ENCODE measurements at places on chromosomes 12 and 14.

DNA sequence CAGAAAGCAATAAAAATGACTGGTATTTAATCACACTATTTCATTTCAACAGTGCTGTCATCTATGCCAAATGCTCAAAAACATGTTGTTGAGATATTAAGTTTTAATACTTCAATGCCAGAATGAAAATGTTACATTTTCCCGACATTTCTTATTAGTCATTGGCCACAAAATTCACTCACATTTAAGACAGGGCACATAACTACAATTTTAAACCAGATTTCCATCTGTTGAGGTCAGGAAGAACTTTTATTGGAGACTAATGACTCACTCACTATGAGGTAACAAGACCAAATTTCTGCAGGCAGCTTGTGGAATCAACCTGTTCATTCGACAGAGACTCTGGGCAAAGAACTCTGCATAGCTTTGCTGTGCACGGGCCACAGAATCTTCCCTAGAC is 36.8 kb downstream of the PPTC7 start:
- DNase-seq: no peak
- H3K36me3 ChIP-seq: no peaks in the 10 kb centered on the region
- no peak overlapping the region for H3K4me3 ChIP-seq
- peaks cover 35% of the 10 kb centered on the region for H3K4me1 ChIP-seq
- no peaks in the 10 kb centered on the region for H3K27me3 ChIP-seq

- no peak for DNase-seq
Observed at GRCh38 chr14:104176611-104177010, 38.2 kb downstream of the KIF26A start.

DNA sequence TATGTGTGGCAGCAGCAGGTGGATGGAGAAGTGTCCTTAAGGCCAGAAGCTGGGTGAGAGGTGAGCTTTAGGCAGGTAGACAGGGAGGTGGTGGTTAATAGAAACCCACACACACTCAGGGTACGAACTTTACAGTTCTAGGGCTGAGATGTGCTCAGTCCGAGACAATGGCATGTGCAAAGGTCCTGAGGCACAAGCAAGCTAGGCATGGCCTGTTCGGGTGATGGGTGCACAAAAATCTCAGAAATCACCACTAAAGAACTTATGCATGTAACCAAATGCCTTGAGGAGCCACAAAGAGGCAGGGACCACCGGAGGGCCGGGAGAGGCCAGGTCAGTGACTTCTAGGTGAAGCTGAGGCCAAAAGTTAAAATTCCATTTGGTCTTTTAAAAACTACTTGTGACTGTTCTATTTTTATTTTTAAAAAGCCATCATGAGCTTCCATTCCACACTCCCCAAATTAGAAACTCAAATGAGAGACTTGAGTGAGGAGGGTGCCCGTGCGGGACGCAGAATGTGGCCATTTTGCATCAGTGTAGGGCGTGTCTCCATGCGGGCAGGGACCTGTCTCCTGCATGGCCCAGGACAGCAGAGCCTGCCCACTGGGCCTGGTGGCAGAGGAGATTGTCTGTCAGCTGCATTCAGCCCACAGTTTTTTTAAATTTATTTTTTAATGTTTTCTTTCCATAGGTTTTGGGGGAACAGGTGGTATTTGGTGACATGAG is 4.0 kb downstream of the RFLNA start:
- H3K27ac ChIP-seq: no peak overlapping the region
- H3K4me1 ChIP-seq: no peaks in the 10 kb centered on the region
- H3K36me3 ChIP-seq: no peaks in the 10 kb centered on the region

DNA sequence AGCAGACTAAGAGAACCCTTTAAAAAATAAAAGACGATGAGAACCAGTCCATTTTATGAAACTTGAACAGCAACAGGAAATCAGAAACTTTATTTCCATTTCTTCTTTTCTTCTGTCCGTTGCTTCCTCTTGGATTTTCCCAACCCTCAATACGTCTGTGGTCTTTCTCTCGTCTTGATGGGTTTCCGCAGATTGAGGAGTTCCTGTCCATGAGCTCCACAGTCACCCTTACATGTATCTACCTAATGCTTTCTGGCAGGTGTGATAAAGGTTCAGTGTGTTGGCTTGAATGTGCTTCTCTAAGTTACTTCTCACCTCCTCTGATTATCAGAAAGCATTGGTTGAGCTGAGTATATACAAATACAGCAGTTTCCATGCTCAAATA is 110.0 kb downstream of the ETV6 start:
- peaks cover 4% of the 10 kb centered on the region for H3K36me3 ChIP-seq
- DNase-seq: no peak
- no peaks in the 10 kb centered on the region for H3K27me3 ChIP-seq
- no peaks in the 10 kb centered on the region for H3K4me1 ChIP-seq

- no peaks in the 10 kb centered on the region for H3K36me3 ChIP-seq
- H3K4me3 ChIP-seq: no peak overlapping the region
- no peak for DNase-seq
Observed at GRCh38 chr14:37232907-37233481, 35.3 kb downstream of the MIPOL1 start.

- H3K36me3 ChIP-seq: no peaks in the 10 kb centered on the region
- no peaks in the 10 kb centered on the region for H3K4me1 ChIP-seq
- no peaks in the 10 kb centered on the region for H3K27me3 ChIP-seq
Observed at GRCh38 chr14:89088530-89088929, 264.1 kb downstream of the TTC8 start.

- no peaks in the 10 kb centered on the region for H3K27me3 ChIP-seq
- H3K4me1 ChIP-seq: no peaks in the 10 kb centered on the region
- no peak for DNase-seq
- no peaks in the 10 kb centered on the region for H3K36me3 ChIP-seq
- no peak overlapping the region for H3K4me3 ChIP-seq
- no peak overlapping the region for H3K27ac ChIP-seq
Observed at GRCh38 chr12:70963081-70963660, 42.6 kb upstream of the PTPRR start.

- no peak overlapping the region for H3K27ac ChIP-seq
- peaks cover 7% of the 10 kb centered on the region for H3K27me3 ChIP-seq
- DNase-seq: no peak
- no peak overlapping the region for H3K4me3 ChIP-seq
- peaks cover 14% of the 10 kb centered on the region for H3K4me1 ChIP-seq
- H3K36me3 ChIP-seq: no peaks in the 10 kb centered on the region
Observed at GRCh38 chr12:85277191-85277590, 2.8 kb upstream of the ALX1 start.

DNA sequence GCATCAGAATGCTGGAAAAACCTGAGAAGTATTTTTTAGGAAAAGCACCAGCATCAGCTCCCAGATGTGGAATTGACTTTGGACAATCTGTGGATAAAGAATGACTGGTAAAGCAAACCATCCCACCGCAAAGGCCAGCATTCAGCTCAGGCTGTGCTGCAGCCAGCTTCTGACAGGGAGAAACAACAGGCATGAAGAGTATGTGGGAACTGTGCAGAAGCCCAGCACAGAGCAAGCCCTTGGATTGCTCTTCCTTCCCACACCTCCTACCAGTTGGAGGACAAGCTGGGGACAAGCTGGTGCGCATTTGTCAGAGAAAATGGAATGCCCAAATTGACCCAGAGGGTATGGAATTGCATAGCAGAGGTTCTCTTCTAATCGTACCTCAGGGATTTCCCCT is 228.1 kb downstream of the ANO2 start:
- H3K4me1 ChIP-seq: no peaks in the 10 kb centered on the region
- H3K4me3 ChIP-seq: no peak overlapping the region
- H3K27me3 ChIP-seq: no peaks in the 10 kb centered on the region
- DNase-seq: no peak
- H3K27ac ChIP-seq: no peak overlapping the region

GRCh38 chr12:73384592-73384991 is 1112.4 kb downstream of the TRHDE start:
- no peak for DNase-seq
- H3K27ac ChIP-seq: peak overlapping the region; percentile 38
- no peak overlapping the region for H3K4me3 ChIP-seq

GRCh38 chr12:124371970-124372555 is 77.2 kb downstream of the RFLNA start:
- H3K36me3 ChIP-seq: no peaks in the 10 kb centered on the region
- H3K4me1 ChIP-seq: peaks cover 30% of the 10 kb centered on the region
- no peaks in the 10 kb centered on the region for H3K27me3 ChIP-seq
- no peak for DNase-seq
- no peak overlapping the region for H3K27ac ChIP-seq
- no peak overlapping the region for H3K4me3 ChIP-seq

DNA sequence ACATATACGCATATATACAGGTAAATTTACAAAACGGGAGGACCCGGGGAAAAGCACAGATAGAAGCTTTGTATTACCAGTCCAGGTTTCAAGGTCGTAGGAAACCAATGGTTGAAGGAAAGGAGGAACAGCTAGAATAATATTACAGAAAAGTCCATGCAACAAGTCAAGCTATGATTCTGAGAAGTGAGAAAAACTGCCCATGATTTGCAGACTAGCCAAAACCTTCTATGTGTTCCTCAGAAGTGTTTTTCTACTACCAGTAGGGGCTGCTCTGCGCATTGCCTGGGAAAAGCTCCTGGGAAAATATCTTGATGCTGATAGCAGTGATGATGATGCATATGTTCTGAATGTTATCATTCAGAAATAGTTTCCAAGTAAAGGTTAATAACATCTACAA is 2.2 kb downstream of the PDZRN4 start:
- no peak for DNase-seq
- no peaks in the 10 kb centered on the region for H3K4me1 ChIP-seq
- H3K4me3 ChIP-seq: no peak overlapping the region
- H3K36me3 ChIP-seq: no peaks in the 10 kb centered on the region

DNA sequence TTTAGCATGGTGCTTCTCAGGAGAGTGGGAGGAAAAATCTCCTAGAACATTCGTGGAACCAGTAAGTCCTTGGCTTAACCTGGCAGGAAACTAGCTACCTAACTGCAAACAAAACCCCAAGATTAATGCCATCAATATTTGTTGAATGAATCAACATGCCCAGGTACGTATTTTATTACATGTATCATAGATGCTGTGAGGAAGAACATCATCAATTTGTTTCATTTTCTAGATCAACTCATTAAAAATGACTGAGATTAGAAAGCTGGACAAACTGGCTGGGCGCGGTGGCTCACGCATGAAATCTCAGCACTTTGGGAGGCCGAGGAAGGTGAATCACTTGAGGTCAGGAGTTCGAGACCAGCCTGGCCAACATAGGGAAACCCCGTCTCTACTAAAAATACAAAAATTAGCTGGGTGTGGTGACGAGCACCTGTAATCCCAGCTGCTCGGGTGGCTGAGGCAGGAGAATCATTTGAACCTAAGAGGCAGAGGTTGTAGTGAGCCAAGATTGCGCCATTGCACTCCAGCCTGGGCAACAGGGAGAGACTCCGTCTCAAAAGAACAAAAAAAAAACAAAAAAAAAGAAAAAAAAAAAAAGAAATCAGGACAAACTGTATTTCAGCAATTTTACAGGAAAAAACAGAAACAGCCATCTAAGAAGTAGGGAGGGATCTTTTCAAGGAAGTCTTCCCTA is 88.7 kb downstream of the NTN4 start:
- H3K27ac ChIP-seq: no peak overlapping the region
- H3K36me3 ChIP-seq: no peaks in the 10 kb centered on the region
- H3K27me3 ChIP-seq: no peaks in the 10 kb centered on the region
- no peak overlapping the region for H3K4me3 ChIP-seq
- DNase-seq: no peak

DNA sequence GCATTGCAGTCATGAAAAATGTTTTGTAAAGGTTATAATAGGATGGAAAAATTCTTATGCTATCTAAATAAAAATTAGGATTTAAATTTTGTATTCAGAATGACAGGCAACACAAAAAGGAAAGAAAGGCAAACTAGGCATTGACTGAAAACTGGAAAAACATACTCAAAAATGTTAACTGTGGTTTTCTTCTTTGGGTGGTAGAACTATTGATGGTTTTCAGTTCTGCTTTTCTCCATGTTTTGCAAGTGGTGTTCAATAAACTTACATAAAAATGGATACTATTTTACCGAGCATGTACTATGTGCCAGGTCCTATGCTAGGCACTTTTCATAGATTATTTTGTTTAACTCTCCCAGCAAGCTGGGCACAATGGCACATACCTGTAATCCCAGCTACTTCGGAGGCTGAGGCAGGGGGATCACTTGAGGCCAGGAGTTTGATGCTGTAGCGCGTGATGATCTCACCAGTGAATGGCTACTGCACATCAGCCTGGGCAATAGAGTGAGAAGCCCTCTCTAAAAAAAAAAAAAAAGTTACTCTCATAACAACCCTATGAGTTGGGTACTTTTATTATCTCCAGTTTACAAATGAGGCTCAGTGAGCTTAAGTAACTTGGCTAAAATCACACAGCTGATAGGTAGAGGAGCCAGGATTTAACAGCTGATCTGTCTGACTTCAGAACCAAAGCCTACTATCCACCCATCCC is 26.3 kb upstream of the TCP11L2 start:
- H3K27ac ChIP-seq: no peak overlapping the region
- no peaks in the 10 kb centered on the region for H3K36me3 ChIP-seq
- no peak overlapping the region for H3K4me3 ChIP-seq
- no peak for DNase-seq
- H3K27me3 ChIP-seq: no peaks in the 10 kb centered on the region

- peaks cover 1% of the 10 kb centered on the region for H3K4me1 ChIP-seq
- H3K27ac ChIP-seq: no peak overlapping the region
- no peaks in the 10 kb centered on the region for H3K27me3 ChIP-seq
- no peak for DNase-seq
Observed at GRCh38 chr14:103692159-103692558, 23.1 kb downstream of the XRCC3 start.

- H3K4me3 ChIP-seq: no peak overlapping the region
- no peaks in the 10 kb centered on the region for H3K27me3 ChIP-seq
- no peaks in the 10 kb centered on the region for H3K4me1 ChIP-seq
- H3K36me3 ChIP-seq: no peaks in the 10 kb centered on the region
Observed at GRCh38 chr14:78005325-78005724, 164.8 kb upstream of the NRXN3 start.

- no peak for DNase-seq
- H3K27ac ChIP-seq: no peak overlapping the region
- H3K36me3 ChIP-seq: no peaks in the 10 kb centered on the region
- no peaks in the 10 kb centered on the region for H3K27me3 ChIP-seq
- no peaks in the 10 kb centered on the region for H3K4me1 ChIP-seq
Observed at GRCh38 chr14:29227631-29228030, 461.0 kb downstream of the FOXG1 start.

DNA sequence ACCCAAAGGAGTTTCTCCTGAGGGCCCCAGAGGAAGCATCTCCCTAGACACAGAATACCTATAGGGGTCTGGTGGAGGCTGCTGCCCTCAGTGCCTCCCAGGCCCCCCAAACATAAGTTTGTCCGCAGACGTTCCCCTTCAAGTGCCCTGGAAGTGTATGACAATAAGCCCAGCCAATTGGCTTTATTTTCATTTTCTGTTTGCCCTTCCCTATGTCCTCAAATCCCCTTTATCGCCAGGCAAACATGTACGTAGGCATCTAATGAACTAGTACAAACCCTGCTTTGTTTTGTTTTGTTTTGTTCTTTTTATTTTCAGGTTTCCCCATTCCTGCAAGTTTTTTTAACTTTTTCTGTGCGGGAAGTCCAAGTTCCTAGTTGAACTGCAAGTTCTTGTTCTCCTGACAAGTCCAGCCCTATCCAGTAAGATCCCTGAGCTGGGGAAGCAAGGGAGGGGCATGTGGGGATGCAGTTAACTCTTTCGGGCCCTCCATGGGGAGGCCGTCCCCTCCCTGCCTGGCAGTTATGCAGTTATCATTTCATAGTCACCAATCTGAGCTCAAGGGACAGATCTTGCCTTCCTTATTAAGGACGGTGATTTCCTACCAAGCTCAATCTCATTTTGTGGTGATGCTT is 141.9 kb downstream of the KCNA5 start:
- H3K4me1 ChIP-seq: no peaks in the 10 kb centered on the region
- no peak overlapping the region for H3K27ac ChIP-seq
- H3K36me3 ChIP-seq: no peaks in the 10 kb centered on the region
- DNase-seq: no peak
- no peaks in the 10 kb centered on the region for H3K27me3 ChIP-seq

- H3K27me3 ChIP-seq: no peaks in the 10 kb centered on the region
- H3K4me1 ChIP-seq: no peaks in the 10 kb centered on the region
- no peak overlapping the region for H3K4me3 ChIP-seq
- H3K27ac ChIP-seq: no peak overlapping the region
Observed at GRCh38 chr12:28709986-28710685, 438.9 kb upstream of the FAR2 start.

Data from liver (tissue), 10 donors.